ACHN (cell line): ENCODE measurements at places on chromosomes 13 and 19.
A peak's percentile ranks its signal among the peaks of the same experiment; 100 is the strongest.

- no peak for DNase-seq
Observed at GRCh38 chr13:113140677-113141600, 17.5 kb upstream of the PROZ start.

- no peak for DNase-seq
Observed at GRCh38 chr19:948842-949496, 23.1 kb downstream of the ARID3A start.

GRCh38 chr13:106197496-106197895, 338.0 kb downstream of the EFNB2 start:
- no peak for DNase-seq

GRCh38 chr19:48554385-48555091, 2.6 kb downstream of the SULT2B1 start:
- DNase-seq = peak; percentile 27

- DNase-seq = no peak
Observed at GRCh38 chr19:44930088-44930487, 11.9 kb upstream of the APOC4 start.

DNA sequence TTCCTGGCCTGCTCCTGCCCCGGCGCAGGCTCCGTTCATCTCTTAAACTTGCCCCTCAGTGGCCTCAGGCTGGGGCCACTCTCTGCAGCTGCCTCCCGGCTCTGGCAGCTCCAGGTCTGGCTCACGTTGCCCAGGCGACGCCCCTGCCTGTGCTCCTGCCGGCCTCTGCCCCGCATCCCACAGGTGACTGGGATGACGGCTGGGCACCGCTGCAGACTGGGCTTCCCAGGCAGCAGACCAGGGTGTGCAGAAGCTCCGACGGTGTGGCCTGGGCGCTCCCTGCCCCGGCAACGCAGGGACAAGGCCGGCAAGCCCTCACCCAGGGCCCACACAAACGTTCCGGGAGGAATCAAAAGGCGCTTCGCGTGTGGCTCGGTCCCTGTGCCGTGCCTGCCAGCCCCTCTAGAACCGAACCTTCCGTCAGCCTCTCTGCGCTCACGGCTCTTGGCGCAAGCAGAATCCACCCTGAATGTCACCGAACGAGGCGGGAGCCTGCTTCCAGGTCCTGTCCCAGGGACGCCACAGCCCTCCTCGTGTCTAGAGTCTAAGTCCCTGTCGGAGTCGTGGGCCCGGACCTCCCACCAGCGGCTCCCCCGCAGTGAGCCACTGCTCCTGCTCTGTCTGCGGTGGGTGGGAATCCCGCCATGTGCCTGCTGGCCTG, 64.8 kb downstream of the MLLT1 start:
- DNase-seq = no peak

GRCh38 chr13:93305886-93306285, 79.3 kb downstream of the GPC6 start:
- DNase-seq = peak; percentile 8

- DNase-seq = no peak
Observed at GRCh38 chr19:4472174-4472974, at the start of gene HDGFL2. HDGFL2 (plus strand) TSS chr19:4472297; CDS start chr19:4472351, 54 bp downstream.

DNA sequence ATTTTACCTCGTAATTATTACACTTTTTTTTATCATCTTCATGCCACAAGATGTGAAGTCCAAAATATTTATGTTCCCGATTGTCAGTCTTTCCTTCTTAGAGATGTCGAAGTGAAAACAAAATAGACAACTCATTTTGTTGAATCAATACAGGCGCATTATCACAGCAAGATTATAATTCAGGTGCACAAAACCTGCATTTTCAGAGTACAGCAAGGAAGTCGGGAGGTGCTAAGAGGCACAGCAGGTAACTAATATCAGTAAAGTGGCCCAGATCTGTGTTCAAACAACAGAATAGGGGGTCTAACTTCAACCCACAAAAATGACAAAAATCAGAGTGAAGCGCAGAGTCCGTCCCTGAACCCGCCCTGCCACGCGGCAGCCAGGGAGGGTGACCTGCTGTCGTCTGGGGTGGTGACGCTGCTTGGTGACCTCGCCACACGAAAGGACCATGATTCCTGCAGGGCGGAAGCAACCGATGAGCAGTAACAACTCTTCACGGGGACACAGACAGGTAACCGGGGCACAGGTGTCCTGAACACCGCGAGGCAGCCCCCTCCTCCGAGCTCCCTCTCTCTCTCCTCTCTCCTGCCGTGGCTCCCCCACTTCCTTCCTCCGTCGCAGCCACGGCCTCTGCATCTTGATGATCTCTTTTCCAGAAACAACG, 50.9 kb upstream of the SPACA7 start:
- no peak for DNase-seq

GRCh38 chr13:69477451-69477850, 630.2 kb upstream of the ATXN8OS start:
- no peak for DNase-seq

GRCh38 chr13:41608839-41609177, 151.5 kb downstream of the RGCC start:
- no peak for DNase-seq

- no peak for DNase-seq
Observed at GRCh38 chr19:33442706-33443105, 69.2 kb downstream of the CEBPG start.

DNA sequence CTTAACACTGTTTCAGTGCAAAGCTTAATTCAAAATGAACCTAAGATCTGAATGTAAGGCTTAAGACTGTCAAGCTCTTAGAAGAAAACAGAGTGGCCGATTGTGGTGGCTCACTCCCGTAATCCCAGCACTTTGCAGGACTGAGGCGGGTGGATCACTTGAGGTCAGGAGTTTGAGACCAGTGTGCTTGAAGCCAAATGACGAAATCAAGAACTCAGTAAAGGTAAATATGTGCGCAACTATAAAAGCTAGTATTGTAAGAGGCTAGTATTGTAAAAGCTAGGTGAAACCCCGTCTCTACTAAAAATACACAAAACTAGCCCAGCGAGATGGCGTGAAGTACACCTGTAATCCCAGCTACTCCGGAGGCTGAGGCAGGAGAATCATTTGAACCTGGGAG, 12.7 kb downstream of the ATP4B start:
- no peak for DNase-seq

DNA sequence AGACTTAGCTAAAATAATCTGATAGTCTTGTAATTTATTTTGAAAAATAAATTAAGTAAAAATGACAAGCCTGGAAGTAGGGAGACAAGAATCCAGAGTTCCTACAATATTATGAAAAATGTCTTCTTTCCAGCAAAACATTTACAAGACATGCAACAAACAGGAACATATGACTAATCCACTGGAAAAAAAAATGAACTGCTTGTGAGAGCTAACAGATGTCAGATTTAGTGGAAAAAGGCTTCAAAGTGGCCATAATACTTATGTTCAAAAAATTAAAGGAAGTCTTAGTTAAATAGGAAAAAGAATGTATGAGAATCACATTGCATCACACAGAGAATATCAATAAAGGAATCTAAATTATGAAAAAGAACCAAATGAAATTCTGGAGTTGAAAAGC, 2082.0 kb upstream of the PCDH20 start:
- no peak for DNase-seq

- no peak for DNase-seq
Observed at GRCh38 chr19:4452230-4452990, 5.2 kb downstream of the UBXN6 start.

GRCh38 chr13:46192412-46192811, 10.4 kb upstream of the LCP1 start:
- DNase-seq = no peak

DNA sequence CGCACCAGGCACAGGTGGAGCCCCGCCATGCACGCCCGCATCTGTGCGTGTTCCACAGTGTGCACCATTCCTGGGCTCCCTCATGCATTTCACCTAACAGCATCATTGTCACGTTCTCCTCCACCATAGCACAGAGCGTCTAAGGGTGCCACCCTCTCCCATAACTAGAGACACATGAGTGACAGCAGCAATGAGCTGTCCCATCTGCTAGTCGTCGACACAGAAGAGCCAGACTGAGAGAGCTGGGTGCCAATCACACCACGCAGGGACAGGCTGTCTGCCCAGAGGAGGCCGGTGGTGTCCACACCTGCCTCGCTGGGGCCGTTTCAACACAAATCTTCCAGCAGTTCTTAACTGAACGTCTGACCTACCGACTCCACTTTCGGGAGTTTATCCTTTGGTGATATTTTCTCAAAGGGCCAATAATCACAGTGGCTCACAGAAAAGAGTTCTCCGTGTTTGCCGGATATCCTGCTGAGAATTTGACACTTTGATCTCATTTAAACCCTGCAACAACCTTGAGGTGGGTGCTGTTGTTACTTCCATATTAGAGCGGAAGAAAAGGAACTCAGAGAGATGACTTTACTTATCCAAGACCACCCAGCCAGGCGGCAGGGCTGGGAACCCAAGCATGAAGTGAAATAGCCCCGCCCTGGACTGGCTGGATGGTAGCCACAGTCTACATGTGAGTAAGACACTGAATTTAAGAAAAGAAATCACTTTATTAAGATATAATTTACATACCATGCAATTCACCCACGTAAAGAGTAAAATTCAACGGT, 16.2 kb downstream of the CLEC11A start:
- DNase-seq = no peak

DNA sequence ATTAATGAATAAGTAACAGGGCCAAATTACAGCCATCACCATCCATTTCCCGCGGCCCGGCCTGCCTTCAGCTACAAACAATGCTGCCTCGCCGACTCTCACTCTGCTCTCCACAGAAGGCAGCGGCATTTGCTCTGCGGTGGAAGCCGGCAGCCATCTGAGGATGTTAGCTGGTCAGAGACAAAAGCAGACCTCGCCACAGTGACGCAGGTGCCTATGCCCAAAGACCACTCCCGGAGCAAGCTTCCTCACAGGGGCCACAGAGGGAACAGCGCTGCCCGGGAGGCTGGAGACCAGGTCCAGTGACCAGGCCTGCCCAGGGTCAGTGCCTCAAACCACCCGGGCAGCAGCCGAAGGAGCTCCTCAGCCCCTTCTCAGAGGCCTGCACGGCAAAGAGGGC, 16.4 kb downstream of the PEPD start:
- DNase-seq = no peak

DNA sequence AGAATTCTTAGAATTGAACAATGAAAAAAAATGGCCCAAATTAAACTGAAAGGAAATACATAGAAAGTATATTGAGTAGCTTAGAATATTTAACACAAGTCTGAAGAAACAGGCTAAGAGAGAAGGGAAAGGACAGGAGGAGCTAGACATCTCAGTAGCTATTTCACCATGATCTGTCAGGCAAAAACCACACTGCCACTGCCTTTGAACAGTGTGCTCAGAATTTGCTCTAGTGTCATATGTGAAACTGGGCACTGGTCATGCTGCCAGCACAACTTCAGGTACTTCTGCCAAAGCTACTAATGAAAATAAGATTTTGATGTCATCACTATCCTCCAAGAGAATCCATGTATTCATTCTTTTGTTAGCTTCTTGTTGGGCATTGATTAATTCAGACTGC, 1280.8 kb upstream of the PCDH20 start:
- no peak for DNase-seq

DNA sequence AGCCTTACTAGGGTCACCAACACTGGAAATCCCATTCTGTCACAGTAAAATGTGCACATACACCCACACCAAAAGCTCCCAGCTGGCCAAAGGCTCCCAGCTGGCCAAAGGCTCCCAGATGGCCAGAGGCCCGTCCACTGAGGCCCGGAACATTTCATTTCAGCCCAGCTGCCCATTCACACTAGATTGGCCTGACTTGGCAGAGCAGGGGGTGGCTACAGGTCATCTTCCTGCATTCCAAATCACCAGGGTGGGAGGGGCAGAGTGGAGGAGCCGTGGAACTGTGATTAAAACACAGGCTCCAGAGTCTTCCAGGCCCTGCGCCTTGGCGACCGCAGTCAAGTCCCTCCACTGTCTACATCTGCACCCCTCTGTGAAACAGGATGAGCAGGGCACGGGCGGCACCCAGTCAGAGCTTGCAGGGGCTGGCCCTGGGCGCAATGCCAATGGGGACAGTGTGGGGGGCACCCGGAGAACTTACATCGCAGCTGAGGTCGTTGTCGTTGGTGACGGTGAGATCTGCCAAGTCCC, 10.1 kb upstream of the PRKD2 start:
- no peak for DNase-seq

- no peak for DNase-seq
Observed at GRCh38 chr19:2309734-2310362, 1.9 kb upstream of the LINGO3 start.

GRCh38 chr13:105595471-105595870, 940.0 kb downstream of the EFNB2 start:
- no peak for DNase-seq

- no peak for DNase-seq
Observed at GRCh38 chr13:112781287-112781686, 91.4 kb downstream of the ATP11A start.

- no peak for DNase-seq
Observed at GRCh38 chr19:56740501-56740900, 68.9 kb upstream of the ZNF835 start.

GRCh38 chr13:79917628-79918027, 423.3 kb downstream of the SPRY2 start:
- no peak for DNase-seq

DNA sequence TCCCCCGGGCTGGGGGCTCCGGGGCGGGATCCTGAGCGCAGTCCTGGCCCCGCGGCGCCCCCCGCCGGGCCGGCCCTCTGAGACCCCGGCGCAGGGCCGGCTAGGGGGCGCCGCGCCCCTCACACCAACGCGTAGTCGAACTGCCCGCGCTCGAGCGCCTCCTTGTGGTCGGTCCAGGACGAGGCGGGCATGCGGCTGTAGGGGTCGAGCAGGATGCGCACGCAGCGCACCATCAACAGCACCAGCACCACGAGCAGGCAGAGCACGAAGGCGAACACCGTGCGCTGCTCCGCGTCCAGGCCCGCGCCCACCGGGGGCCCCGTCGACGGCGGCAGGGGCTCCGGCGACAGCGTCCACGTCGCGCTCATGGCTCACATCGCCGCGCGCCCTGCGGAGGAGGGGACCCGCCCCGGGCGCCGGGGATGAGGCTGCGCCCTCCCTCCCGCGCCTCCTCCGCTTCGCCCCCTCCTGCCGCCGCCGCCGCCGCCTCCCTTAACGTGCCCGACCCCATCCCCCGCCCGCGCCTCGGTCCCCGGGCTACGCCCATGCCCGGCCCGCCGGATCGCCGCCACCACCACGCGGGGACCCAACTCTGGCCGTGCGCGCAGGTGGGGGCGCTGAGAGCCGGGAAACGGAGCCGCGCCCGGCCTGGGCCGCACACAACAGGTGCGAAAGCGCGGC, 624 bp downstream of the CTXN1 start:
- peak; percentile 70 for DNase-seq

- no peak for DNase-seq
Observed at GRCh38 chr13:23695711-23696464, 125.7 kb downstream of the TNFRSF19 start.

DNA sequence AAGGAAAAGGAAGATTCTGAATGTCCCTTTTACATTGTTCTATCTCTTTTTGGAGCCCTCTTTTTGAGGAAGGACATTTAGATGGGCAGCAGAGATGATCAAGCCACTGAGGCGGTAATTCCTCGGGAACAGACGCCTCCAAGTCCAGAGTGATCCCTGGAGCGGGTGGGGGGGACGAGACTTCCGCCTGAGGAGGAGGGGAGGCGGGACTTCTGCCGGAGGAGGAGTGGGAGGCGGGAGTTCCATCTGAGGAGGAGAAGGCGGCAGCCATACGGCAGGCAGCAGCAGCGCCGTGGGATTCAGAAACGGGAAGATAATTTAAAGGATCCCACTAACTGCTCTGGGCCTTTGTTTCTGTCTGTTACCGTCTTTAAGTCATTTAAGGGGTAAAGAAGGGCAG, 37.6 kb upstream of the CD177 start:
- no peak for DNase-seq

GRCh38 chr13:37173214-37173613, 67.8 kb upstream of the CSNK1A1L start:
- no peak for DNase-seq

- DNase-seq = no peak
Observed at GRCh38 chr19:41233748-41234240, 14.8 kb downstream of the AXL start.
